ENCODE measurements at places on chromosomes 4 and X. TPM values are rescaled to one million over a fixed set of nuclear protein-coding genes. Genes with fewer than 3 reads are reported as not detected.

Gene RASSF6
- 7.3 TPM for polyA plus RNA-seq

Gene RNF150
- 35.0 TPM for polyA plus RNA-seq

DNA sequence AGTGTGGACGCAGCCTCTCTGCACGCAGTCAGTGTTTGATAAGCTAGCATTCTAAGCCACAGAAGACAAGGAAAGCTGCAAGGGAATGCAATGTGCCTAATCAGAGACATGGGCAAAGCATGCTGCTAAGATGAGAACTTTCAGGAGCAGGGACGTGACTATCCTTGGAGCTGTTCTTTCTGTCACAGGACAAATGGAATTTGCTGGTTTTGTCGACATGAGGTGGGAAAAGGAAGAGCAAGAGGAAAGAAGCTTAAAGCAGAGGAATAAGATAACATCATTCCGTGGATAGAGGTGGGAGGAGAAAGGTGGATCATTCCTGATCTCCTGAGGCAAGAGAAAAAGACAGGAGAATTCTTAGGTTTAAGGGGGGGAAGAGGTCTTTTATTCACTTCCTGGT, 33.7 kb downstream of the RBM47 start:
- DNase-seq, result no peak

Gene KLHL5
- 38.2 TPM for polyA plus RNA-seq

GRCh38 chr4:174317531-174317930, 33.8 kb downstream of the CEP44 start:
- DNase-seq, result no peak

- DNase-seq, result no peak
Measured at GRCh38 chr4:86357608-86358007, 2.2 kb downstream of the MAPK10 start.
